ENCODE measurements at places on chromosomes 11 and 22. TPM values are rescaled to one million over a fixed set of nuclear protein-coding genes. Genes with fewer than 3 reads are reported as not detected.

ENTHD1 gene
- not detected for total RNA-seq

PAMR1 gene
- 1.4 TPM for total RNA-seq

CATSPERZ gene
- not detected for total RNA-seq

ZNF215 gene
- 0.36 TPM for total RNA-seq

CDC42BPG gene
- total RNA-seq, result not detected

DNA sequence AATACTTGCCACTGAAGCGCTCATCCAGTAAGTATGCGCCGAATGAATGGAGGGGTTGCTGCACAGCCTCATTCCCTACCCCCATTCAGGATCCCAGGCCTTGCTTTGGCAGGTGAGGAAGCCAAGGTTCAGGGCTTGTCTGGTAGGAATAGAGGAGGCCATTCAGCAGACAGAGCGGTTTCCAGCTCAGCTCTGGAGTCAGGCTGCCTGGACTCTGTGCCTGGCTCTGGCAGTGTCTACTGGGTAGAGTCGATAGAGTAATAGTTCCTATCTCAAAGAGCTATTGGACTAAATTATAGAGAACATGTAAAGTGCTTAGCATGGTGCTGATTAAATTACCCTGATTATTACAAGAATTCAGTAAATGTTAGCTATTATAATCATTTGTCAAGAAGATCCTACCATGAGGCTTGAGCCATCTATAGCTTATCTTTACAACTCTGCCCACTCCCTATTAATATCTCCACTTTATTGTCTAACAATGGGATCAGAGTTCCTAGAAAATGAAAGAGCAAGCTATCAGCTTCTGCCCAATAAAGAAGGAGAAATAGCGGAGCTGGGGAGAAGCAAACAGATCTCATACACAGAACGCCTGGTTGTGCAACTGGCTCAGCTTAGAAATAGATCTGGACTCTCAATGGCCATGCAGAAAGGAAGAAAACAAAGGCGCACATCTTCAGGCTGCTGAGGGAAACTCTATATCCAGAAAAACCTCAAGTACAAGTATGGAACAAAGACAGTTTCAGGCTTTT is 6.6 kb upstream of the SNX32 start:
- DNase-seq, result no peak
- no peaks in the 10 kb centered on the region for H3K4me1 ChIP-seq
- no peaks in the 10 kb centered on the region for H3K27me3 ChIP-seq
- H3K27ac ChIP-seq, result no peak overlapping the region
- no peak overlapping the region for H3K4me3 ChIP-seq

DNA sequence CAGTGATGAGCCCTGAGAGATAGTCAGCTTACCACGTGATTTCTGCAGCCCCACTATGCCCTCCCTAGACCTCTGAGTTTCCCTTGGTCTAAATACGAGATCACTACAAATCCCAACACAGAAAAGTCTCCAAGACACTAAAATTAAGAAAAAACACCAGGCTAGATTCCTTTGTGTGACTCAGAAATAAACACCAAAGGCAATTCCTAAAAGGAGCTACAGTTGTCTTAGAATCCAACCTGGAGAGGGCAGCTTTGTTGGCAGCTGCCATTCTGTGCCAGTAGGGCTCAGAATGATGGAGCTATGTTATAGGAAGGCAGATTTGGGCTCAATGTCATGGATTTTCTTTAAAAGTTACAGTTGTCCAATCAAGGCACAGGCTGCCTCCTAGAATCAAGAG is 37.1 kb upstream of the HMGXB4 start:
- DNase-seq, result no peak
- no peaks in the 10 kb centered on the region for H3K4me1 ChIP-seq
- no peaks in the 10 kb centered on the region for H3K36me3 ChIP-seq
- no peaks in the 10 kb centered on the region for H3K27me3 ChIP-seq
- no peak overlapping the region for H3K27ac ChIP-seq

DNA sequence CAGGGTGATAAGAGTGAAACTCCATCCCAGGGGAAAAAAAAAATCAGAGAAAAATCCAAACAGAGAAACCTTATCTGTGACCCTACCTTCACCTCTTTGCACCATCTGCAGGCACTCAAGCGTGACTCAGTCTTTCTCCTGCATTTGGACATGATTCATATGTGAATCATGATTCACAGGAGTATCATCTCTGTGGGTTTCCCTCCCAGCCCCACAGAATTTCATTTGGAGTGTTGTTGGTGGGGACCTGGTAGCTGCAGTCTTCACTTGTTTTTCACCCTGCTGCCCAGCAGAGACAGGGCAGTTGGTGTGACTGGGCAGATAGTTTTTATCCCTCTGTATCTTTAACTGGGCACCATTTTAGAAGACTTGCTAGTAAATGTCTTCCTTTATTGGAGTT is 75.7 kb downstream of the DEPDC5 start:
- no peaks in the 10 kb centered on the region for H3K36me3 ChIP-seq
- peak overlapping the region; percentile 39 for H3K27ac ChIP-seq
- no peak overlapping the region for H3K4me3 ChIP-seq
- peak; percentile 22 for DNase-seq
- H3K27me3 ChIP-seq, result no peaks in the 10 kb centered on the region

GRCh38 chr22:50544078-50544745 is 1.5 kb upstream of the KLHDC7B start:
- H3K27ac ChIP-seq, result no peak overlapping the region
- no peaks in the 10 kb centered on the region for H3K36me3 ChIP-seq
- peak overlapping the region; percentile 25 for H3K4me3 ChIP-seq
- H3K27me3 ChIP-seq, result peaks cover 41% of the 10 kb centered on the region
- H3K4me1 ChIP-seq, result peaks cover 10% of the 10 kb centered on the region
- DNase-seq, result no peak

- H3K4me1 ChIP-seq, result peaks cover 11% of the 10 kb centered on the region
- no peak overlapping the region for H3K27ac ChIP-seq
- H3K4me3 ChIP-seq, result no peak overlapping the region
- H3K27me3 ChIP-seq, result no peaks in the 10 kb centered on the region
- no peak for DNase-seq
- no peaks in the 10 kb centered on the region for H3K36me3 ChIP-seq
Observed at GRCh38 chr11:454801-455565, 4.9 kb downstream of the PTDSS2 start.

- no peaks in the 10 kb centered on the region for H3K27me3 ChIP-seq
- H3K27ac ChIP-seq, result no peak overlapping the region
- no peaks in the 10 kb centered on the region for H3K4me1 ChIP-seq
- H3K4me3 ChIP-seq, result no peak overlapping the region
Observed at GRCh38 chr11:61874377-61874809, 17.0 kb downstream of the FADS3 start.

DNA sequence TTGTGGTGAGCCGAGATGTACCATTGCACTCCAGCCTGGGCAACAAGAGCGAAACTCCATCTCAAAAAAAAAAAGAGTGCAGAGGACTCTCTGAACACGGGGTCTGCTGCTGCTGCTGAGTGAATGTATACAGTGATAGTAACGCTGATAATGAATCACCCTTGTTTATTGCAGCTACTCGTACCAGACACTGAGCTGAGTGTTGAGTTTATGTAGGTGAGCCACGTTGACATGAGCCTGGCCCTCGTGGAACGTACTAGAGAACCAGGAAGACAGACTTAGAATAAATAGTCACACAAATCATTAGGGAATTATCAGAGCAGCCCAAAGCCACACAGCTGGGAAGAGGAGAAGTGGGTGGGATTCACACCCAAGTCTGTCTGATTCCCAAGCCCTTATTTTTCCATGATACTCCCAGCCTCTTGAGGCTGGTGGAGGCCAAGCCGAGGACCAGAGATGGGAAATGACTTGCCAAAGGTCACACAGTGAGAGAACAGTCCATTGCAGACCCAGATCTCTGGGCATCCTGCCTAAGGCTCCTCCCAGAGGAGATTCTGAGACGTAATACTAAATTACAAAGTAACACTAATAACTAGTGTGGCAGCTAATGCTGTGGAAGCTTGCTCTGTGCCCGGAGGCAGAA is 34.8 kb downstream of the MB start:
- H3K27me3 ChIP-seq, result no peaks in the 10 kb centered on the region
- peaks cover 12% of the 10 kb centered on the region for H3K4me1 ChIP-seq
- H3K36me3 ChIP-seq, result no peaks in the 10 kb centered on the region
- H3K4me3 ChIP-seq, result no peak overlapping the region
- peak overlapping the region; percentile 2 for H3K27ac ChIP-seq
- DNase-seq, result no peak

DNA sequence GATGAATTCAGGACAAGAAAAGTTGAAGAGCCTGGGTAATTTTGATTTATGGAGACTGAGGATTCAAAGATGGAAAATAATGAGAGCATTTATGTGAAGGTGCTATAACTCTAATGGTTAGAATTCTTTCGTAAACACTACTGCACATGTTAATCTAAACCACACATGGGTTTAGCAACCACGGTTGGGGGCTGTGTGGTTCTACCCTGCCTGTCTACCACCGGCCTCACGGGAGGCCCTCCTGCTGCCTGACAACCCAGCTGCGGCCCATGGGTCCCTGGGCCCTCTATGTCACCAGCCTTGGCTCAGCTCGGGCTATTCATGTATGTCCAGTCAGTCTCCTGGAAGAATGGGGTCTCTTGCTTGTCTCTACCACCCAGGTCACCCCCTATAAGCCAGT is 68.5 kb upstream of the ARFGAP3 start:
- DNase-seq, result no peak
- no peaks in the 10 kb centered on the region for H3K36me3 ChIP-seq
- H3K27me3 ChIP-seq, result no peaks in the 10 kb centered on the region
- peaks cover 81% of the 10 kb centered on the region for H3K4me1 ChIP-seq

GRCh38 chr22:22022255-22022840 is 39.8 kb upstream of the TOP3B start:
- no peak overlapping the region for H3K4me3 ChIP-seq
- H3K27ac ChIP-seq, result no peak overlapping the region
- no peaks in the 10 kb centered on the region for H3K4me1 ChIP-seq

- H3K4me1 ChIP-seq, result no peaks in the 10 kb centered on the region
- H3K27me3 ChIP-seq, result peaks cover 2% of the 10 kb centered on the region
- no peaks in the 10 kb centered on the region for H3K36me3 ChIP-seq
- DNase-seq, result no peak
- no peak overlapping the region for H3K27ac ChIP-seq
Observed at GRCh38 chr11:44799012-44799411, 72.2 kb downstream of the TSPAN18 start.

DNA sequence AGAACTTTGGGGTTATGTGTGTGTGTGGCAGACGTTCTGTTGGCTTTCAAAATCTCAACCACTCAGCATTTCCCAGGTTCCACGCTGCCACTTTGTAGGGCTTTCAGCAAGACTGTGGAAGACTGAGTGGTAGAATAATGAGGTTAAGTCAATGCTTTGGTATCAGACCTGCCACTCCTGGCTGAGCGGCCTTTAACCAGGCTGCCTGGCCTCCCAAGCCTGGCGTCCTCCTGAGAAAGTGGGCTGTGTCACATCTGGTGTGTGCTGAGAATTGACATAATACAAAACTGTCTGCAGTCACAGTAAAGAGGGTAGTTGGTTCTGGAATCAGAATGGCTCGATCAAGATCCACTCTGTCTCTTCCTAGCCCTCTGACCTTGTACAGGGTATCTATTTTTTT is 126.5 kb downstream of the DBX1 start:
- no peaks in the 10 kb centered on the region for H3K27me3 ChIP-seq
- no peak overlapping the region for H3K4me3 ChIP-seq
- H3K36me3 ChIP-seq, result no peaks in the 10 kb centered on the region
- H3K27ac ChIP-seq, result no peak overlapping the region
- no peak for DNase-seq

GRCh38 chr11:64120951-64121569 is 44.9 kb downstream of the MACROD1 start:
- H3K4me1 ChIP-seq, result peaks cover 42% of the 10 kb centered on the region
- H3K27me3 ChIP-seq, result no peaks in the 10 kb centered on the region
- peak overlapping the region; percentile 19 for H3K27ac ChIP-seq

DNA sequence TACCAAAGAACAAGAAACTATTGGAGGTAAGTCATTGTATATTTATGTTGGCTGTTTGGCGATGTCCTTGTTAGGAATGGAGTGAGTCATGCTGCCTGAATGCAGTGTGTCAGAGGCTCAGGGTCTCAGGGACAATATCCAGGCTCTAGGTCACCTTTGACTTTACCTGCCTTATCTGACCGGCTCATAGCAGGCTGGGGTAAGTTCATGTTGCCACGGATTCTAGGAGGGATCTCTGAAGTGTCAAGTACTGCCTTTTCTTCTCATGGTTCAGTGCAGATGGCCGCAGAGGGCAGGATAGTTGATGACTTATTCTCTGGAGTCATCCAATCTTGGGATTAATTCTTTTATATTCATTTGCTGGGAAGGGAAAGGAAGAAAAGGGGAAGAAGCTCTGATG is 53.2 kb downstream of the SPON1 start:
- no peak for DNase-seq
- no peak overlapping the region for H3K4me3 ChIP-seq
- no peaks in the 10 kb centered on the region for H3K27me3 ChIP-seq
- no peak overlapping the region for H3K27ac ChIP-seq
- no peaks in the 10 kb centered on the region for H3K36me3 ChIP-seq
